ENCODE measurements at places on chromosomes 2 and 18.

- DNase-seq = peak; percentile 60
These were observed 86.0 kb downstream of the RBMS1 start for GRCh38 chr2:160407393-160408172.

GRCh38 chr2:233412405-233412804 is 58.1 kb downstream of the DGKD start:
- DNase-seq = no peak

DNA sequence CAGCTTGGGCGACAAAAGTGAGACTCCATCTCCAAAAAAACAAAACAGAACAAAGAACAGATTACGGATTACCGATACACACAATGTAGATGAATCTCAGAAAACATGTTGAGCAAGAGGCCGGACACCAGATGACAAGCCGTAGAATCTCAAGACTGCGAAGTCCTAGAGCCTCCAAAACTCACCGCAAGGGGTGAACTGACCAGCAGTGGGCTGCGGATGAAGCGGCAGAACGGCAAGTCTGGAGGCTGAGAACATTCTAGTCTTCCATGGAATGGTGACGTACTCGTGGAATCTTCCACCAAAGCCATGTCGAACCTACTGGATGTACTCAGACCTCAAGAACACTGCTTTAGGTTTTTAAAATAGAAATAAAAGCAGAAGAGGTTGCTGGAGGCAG is 198.8 kb downstream of the NDUFA10 start:
- no peak for DNase-seq

DNA sequence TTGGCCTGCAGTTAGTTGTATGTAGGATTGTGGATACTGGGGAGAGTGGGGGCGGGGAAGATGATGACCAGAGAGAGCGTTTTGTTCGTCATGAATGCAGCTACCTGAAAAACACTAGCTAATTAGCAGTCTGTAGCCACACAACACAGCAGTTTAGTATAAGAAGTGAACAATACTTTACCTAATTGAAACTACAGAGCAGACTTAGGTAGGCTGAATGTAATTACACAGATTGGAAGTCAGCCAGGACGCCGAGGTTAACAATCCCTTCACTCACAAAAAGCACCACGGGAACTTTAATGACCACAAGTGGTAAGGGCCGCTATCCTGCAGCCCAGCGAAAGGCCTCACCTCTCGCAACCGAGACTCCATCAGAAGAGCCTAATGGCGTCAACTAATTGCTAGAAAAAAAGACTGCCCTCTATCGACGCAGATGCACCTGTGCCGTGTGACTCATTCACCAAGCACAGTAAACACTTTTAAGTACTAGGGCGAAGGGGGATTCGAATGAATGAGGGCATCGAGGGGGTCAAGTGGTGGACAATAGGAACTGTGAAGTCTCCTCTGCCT is 591.0 kb downstream of the ARHGAP15 start:
- no peak for DNase-seq

- DNase-seq = no peak
These were observed 407.9 kb downstream of the CPS1 start for GRCh38 chr2:210964141-210964764.

GRCh38 chr2:207296265-207296948 is 130.7 kb upstream of the KLF7 start:
- DNase-seq = no peak

Measured in frontal cortex (tissue), 4 donors.